ENCODE measurements at places on chromosomes 5 and 9.

DNA sequence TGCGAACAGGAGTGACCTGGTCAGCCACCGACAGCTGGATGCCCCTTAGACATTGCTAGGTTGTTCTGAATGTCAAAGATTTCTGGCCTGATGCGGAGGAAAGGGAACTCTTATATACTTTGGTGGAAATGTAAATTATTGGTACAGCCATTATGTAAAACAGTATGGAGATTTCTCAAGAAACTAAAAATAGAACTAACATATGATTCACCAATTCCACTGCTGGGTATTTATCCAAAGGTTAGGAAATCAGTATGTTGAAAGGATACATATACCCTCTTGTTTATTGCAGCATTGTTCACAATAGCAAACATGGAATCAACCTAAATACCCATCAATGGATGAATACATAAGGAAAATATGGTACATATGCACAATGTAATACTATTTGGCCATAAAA, 31.8 kb downstream of the DMRT3 start:
- no peak for DNase-seq

DNA sequence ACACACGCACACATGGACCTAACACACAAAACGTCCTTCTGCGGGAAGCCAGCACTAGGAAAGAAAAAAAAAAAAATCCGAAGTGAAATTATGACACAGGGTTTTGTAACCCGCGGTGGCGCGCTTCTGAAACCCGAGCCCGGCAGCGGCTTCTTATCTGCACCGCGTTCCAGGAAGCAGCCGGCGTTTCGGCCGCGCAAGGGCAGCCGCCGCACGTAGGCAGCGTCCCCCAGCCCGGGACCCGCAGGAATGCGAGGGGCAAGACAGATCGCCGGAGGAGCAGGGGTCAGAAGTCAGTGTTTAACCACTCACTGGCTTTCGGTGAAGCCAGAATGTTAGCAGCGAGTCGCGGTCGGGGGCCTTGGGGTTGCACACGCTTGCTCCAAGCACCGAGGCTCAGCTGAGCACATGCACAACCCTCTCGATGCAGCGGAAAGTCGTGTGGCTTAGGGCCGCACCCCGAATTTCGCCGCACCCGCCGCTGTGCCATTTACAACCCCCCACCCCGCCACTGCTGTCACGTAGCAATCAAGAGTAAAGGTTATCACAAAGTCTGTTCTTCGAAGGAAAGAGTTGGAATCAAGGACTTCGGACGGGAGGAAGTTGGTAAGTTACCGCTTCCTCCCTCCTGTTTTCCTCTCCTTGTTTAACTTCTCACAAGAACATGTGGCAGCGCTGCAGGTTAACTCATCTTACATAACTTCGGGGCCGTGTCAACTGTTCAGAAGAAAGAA, 167.9 kb downstream of the AUH start:
- DNase-seq = peak; percentile 95

GRCh38 chr5:127092690-127093089, 19.4 kb upstream of the C5orf63 start:
- DNase-seq = no peak

GRCh38 chr9:130336027-130336610, 70.6 kb downstream of the HMCN2 start:
- DNase-seq = no peak

All from KBM-7 (cell line).